ENCODE measurements at places on chromosomes 7 and 10.

GRCh38 chr10:71293446-71294084 lies 25.5 kb upstream of the SLC29A3 start:
- no peak for DNase-seq

DNA sequence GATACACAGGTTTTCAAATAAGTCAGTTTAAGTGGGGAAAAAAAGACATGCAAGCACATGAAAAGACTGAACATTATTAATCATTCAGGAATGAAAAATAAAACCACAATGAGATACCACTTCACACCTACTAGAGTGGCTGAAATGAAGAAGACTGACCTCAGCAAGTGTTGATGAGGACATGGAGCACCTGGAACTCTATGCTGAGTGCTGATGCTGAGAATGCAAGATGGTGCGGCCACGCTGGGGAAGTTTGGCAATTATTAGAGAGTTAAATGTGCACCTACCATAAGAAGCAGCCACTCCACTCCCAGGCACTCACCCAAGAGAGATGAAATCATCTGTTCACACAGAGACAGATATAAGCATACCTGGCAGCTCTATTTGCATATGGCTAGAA lies 32.9 kb upstream of the ELFN1 start:
- no peak for DNase-seq

DNA sequence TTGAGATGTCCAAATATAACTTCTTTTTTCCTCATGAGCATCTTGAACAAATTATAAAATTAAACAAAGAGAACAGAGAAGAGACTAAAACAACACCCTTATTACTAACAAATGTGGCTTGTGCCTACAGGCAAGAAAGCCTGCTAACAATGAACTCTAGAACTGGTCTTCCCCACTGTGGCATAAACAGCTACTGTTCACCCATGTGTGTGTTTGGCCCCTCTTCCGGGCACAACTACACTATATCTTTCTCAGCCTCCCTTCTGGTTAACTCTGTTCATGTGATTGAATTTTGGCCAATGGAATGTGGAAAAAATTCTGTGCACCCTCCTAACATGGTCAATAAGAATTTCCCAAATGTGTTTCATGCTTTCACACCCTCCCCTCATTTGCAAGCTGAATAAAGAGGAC lies 117.0 kb downstream of the KBTBD2 start:
- DNase-seq = no peak

DNA sequence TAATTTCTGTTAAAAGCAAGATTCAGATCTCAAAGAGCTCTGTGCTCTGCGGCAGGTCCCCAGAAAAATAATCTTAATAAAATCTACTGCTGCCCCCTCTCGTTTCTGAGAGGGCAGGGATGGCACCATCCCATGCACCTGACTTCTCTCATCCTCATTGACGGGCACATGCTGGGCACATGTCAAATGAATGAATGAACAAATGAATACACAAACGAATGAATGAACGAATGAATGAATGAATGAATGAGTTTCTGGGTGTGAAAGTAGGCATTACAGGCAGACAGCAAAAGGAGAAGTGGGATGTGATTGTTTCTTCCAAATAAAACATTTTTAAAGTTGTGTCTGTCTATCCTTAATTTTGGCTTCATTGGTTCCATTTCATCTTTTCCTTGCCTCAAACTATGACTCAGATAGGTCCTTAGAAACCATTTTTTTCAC lies 398.1 kb upstream of the PRKCQ start:
- no peak for DNase-seq

DNA sequence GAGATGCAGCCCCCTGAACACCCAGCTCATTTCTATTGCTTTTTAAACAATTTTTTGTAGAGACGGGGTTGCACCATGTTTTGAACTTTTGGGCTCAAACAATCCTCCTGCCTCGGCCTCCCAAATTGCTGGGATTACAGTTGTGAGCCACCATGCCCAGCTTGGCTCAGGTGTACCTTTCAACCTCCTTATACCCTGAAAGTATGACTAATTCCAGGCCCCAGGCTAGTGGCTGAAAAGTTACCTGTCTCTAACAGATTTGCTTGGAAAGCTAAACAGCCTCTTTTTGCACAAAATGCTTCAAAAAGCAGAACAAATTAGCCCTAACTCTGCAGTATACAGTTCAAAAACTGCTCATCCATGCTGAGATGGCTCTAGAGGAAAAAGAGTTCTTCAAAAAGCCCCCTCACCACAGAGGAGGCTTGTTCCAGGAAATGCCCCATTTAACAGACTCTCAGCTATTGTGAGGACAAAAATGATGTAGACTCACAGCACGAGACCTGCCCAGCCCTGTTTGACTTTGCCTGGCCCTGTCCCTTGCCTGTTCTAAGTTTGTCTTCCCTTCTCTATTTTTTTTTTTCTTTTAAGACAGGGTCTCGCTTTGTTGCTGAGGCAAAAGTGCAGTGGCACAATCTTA lies 13.4 kb upstream of the AP1S1 start:
- no peak for DNase-seq

DNA sequence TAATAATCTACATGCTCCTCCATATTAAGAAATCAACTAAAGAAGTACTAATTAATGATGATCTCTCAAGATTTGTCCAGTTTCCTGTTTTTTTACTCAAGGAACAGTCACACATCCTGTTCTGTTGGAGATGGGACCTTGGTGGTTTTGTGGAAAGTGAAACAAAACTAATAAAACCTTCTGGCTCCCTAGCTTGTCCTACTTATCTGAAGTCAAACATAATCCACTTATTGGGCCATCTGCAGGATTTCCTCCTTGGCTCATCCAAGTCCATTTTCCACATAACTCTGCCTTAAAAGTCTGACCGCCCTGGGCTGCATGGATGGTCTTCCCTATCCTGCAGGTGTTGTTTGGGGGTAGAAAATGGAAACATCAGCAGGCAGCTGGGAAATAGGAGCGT lies 39.4 kb upstream of the TARP start:
- DNase-seq = no peak

- DNase-seq = no peak
Measured at GRCh38 chr10:14749070-14749809, 25.5 kb downstream of the FAM107B start.

DNA sequence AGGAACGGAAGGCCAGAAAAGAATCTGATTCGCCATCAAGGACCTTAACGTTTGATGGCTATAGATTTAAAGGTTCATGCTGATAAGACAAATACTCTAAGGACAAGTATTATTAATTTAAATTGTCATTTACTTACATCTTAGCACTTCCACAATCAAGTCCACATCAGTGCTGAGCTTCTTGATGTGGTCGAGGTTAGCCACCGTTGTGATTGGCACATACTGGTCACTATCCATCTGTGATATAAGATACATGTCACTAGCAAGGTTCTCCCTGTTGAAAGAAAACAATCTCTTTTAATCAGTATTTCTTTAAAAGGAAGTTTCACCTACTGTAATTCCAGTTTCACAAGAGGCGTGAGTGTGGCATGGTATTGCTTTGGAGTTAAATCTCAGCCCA lies 88.7 kb downstream of the LARP4B start:
- no peak for DNase-seq

- DNase-seq = peak; percentile 58
Measured at GRCh38 chr7:28811701-28812430, 146.3 kb downstream of the TRIL start.

DNA sequence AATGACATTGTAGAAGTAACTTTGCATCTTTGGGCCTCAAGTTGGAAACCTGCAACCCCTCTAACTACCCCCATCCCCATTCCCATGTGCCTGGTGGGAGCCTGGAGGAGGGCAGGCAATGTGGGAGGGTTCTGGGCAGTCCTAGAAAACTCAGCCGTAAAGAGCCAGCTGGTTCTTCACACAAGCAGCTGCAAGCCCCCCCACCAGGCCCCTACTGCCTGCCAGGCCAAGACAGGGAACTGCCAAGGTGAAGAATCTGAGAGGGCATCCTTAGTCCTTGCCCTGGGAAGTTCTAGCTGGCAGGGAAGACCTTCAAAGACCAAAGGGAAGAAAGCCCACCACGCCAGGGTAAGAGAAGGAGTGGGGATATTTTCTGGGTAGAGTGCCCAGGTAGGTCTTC lies 12.2 kb upstream of the INMT start:
- DNase-seq = no peak

GRCh38 chr7:3955026-3955425 lies 654.0 kb downstream of the SDK1 start:
- DNase-seq = no peak

DNA sequence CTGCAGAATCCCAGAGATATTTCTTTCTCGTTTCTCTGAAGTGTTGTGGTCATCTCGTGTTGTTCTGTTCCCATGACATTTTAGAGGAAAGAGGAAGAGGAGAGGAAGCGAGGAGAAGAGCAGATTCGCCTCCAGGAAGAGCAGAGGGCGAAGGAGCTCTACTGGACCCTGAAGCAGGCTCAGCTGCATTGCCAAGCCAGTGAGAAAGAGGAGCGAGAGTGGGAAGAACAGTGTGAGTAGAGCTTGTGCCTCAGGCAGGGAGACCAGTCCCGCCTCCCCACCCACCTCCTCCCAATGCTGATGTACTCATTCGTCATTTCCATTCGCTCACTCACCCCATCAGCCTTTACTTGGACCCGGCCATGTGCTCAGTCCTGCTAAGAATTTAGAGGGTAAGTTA lies 50.8 kb downstream of the SH2D4B start:
- no peak for DNase-seq

GRCh38 chr7:141872931-141873330 lies 31.6 kb upstream of the PRSS37 start:
- no peak for DNase-seq

DNA sequence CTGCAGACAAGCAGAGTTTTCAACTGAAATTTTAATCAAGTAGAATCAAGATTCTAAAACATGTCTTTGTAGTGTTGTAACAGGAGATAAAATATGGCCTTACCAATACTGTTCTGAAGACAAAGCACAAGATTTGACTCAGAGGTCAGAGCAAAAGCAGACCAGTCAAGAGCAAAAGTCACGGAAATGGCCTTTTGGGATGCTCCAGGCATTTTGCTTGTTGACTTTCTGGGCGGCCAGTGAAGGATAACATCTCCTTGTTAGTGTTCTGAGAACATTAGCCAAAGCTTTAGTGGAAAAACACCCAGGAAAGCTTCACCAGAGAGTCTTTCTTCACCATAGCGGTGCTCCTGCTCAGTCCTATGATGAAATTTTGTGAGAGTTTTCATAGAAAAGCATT lies 590.6 kb downstream of the ARL4A start:
- no peak for DNase-seq

DNA sequence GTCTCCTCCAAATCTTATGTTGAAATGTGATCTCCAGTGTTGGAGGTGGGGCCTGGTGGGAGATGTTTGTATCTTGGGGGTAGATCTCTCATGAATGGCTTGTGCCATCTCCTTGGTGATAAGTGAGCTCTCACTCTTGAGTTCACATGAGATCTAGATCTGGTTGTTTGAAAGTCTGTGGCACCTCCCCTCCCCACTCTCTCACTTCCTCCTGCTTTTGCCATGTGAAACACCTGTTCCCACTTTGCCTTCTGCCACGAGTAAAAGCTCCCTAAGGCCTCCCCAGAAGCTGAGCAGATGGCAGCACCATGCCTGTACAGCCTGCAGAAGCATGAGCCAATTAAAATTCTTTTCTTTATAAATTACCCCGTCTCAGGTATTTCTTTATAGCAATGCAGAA lies 23.5 kb downstream of the TMEM229A start:
- no peak for DNase-seq

GRCh38 chr10:70528741-70529362 lies 50.3 kb downstream of the PALD1 start:
- peak; percentile 56 for DNase-seq

DNA sequence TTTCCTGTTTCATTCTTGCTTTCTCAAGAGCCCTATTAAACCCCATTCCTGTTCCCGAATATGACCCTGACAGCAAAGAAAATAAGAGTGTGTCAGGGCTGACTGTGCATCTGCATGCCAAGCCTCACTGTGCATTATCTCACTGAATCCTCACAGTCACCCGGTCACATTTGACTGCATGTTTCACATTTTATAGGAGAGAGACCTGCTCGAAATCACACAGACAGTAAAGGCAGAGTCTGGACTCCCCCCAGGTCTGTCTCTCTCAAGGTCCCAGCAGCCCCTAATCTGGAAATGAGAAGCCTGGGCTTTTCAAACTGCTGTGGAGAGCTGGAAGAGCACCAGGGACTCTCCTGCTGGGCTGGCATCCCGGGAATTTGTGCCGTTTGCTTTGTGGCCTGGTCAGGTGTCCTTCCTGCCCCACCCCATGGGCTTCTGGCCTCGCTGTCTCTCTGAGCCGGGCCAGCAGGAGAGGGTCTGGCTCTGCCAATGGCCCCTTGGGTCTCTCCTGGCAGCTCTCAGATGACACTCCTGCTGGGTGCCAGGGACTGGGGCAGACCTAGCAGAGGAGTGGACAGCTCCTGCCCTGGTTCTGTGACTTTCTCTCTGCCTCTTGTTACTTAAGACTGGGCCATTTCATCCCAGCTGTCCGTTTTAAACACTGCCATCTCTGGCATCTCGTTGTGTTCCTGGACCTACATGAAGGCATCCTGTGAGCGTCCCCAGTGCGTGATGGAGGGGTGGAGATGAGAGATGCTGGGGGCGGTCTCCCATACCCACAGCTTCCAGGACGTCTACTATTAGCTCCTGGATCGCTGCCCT lies 173.6 kb downstream of the ARHGAP12 start:
- DNase-seq = peak; percentile 66

DNA sequence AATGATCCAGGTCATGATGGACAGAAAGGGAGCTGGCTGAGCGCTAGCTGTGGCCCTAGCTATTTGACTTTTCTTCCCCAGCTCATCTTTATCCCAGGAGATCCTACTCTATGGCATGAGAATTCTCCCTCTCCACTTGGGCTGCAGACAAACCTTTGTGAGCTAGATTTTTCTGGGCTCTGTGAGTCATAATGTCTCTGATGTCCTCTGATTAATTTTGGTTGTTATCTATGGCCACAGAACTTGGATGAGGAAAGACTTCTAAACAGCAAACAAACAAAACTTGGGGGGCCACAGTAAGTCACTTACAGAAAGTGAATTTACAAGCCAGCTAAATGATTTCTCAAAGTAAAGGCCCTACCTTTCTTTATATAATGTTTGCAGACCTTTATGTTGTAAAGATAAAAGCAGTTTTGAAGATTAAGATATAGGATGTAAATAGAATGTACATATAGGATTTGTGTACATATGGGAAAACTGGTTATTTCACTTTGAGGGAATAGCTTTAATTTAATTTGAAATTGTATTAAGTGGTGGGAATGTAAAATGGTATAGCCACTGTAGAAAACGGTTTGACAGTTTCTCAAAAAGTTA lies 10.4 kb downstream of the ABLIM1 start:
- peak; percentile 59 for DNase-seq

GRCh38 chr7:112056409-112056808 lies 149.8 kb downstream of the DOCK4 start:
- no peak for DNase-seq

DNA sequence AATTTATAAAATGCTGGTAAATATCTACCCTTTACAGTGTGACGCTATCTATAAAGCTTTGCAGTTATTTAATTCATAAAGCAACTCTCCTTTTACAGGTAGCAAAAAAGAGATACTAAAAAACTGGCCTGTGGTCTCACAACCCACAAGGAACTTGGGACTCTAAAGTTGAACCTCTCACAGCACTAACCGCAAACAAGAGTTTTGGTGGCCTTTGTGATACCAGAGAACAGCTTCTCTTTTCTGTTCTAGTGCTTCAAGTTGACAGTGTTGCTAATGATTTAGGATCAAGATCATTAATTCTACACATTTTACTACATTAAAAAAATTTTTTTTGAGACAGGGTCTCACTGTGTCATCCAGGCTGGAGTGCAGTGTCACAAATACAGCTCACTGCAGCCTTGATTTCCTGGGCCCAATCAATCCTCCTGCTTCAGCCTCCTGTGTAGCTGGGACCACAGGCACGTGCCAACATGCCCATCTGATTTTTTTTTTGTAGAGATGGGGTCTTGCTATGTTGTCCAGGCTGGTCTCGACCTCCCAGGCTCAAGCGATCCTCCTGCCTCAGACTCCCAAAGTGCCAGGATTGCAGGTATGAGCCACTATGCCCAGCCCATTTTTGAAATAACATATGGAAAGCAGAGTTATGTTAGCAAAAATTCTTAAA lies 56.0 kb upstream of the ST8SIA6 start:
- DNase-seq = no peak
